ENCODE measurements at places on chromosomes 2 and 18.
A peak's percentile ranks its signal among the peaks of the same experiment; 100 is the strongest.

- no peak for DNase-seq
These were observed 161.7 kb upstream of the TPO start for GRCh38 chr2:1251520-1251919.

GRCh38 chr2:46275995-46276394 is 21.2 kb upstream of the EPAS1 start:
- no peak for DNase-seq

DNA sequence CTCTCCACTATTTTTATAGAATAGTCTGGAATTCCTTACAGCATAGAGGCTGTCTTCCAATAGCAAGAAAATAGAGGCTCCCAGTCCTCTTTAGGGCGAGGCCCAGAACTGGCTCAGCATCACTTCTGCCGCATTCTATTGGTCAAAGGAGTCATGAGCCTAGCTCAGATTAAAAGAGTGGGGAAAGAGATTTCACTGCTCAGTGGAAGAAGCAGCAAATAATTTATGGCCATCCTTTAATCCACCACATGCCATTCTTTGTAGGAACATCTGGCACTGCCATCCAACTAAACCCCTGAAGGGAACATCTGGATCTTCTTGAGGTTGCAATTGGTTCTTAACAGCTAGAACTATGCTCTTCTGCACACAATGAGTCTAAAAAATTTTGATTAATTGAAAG is 43.4 kb upstream of the NEUROD1 start:
- DNase-seq: no peak

- DNase-seq: no peak
These were observed 2.9 kb downstream of the DNPEP start for GRCh38 chr2:219384859-219385258.

DNA sequence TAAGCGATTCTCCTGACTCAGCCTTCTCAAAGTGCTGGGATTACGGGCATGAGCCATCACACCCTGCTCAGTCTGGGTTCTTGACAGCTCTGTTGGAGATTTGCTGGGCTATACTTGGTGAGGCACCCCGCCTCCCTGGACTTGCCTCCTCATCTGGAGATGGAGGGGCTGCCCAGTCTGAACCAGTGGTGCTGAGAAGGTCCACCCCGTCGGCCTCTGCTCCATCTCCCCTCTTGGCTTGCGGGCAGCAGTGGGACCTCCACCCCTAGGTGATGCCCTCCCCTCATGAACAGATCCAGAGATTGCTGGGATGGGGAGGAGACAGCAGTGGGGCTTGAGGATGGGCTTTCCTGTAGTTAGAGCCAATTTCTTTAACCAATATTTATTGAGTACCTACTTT is 120.9 kb downstream of the CLIP4 start:
- DNase-seq: no peak

GRCh38 chr18:29406996-29407395 is 1230.1 kb upstream of the CDH2 start:
- no peak for DNase-seq

DNA sequence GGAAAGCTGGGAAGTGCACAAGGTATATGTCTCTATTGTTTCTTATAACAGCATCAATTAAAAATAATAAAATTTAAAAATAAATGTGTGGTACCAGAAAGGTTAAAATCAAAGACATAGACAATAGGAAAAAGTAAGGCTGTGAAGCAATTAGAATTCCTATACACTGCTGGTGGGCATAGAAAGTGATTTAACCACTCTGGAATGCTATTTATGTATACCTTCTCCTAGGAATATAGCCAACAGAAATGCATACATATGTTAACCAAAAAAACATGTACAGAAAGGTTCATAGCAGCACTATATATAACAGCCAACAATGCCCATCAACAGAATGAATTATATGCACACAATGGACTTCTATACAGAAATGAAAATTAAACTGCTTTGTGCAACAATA is 43.0 kb downstream of the WDSUB1 start:
- no peak for DNase-seq

DNA sequence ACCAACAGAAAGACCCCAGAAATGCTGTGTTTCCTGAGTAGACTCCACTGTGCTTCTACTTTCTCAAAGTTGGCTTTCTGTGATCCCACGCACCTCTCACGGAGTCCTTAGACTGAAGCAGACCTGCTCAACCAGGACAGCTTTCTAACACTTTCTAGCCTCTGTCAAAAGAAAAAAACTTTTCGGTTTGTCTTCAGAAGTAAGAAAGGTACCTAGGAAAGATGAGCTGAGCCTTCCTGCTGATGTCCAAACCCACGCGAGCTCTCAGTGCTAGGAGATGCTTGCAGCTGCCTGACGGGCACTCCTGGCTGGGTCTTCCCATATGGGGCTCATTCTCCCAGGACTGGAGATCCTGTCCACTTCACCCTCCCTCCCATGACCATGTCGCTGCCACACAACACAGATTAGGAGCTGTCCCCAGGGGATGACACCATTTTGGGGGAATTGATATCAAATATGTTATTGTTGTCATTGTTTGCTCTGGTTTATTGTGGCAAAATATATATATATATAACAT is 49.2 kb upstream of the DAPL1 start:
- DNase-seq: no peak

GRCh38 chr2:69131983-69132675 is 119.2 kb downstream of the ANTXR1 start:
- DNase-seq: no peak

DNA sequence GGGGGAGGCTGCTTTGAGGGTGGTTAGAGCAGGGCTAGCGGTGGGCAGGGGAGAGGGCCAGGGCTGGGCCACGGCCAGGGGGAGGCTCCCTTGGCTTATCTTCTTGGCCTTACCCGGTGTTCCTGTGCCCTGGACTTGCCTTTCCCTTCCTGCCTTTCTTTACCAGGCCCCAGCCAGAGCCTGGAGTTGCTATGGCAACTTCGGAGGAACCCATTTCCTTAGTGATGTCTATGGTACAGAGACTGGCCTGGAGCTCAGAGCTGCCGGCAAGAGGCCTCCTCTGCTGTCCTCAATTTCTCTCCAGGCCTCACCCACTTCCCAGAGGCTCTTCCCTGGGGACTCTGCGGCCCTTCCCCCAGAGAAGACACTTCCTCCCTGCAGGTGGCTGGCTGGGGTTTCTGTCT is 11.5 kb downstream of the SPEG start:
- DNase-seq: no peak

DNA sequence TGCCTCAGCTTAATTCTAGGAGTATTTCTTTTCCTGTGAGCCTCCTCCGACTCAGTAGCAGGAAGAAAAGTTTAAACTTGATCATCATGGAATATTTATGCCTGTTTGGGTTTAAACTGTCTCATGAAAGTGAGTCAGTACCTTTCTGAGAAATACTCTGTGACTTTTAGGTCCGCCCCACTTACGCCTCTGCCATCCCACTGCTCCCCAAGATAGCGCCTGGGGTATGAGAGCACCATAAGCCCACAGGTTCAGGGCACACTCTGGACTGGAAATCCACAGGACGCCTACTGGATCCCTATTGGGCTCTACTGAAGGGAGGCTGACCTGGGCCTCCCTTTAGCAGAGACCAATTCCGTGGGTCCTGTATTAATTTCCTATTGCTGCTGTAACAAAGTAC is 175.8 kb upstream of the CDH20 start:
- no peak for DNase-seq

GRCh38 chr18:77765468-77765867 is 515.8 kb downstream of the GALR1 start:
- peak; percentile 8 for DNase-seq

DNA sequence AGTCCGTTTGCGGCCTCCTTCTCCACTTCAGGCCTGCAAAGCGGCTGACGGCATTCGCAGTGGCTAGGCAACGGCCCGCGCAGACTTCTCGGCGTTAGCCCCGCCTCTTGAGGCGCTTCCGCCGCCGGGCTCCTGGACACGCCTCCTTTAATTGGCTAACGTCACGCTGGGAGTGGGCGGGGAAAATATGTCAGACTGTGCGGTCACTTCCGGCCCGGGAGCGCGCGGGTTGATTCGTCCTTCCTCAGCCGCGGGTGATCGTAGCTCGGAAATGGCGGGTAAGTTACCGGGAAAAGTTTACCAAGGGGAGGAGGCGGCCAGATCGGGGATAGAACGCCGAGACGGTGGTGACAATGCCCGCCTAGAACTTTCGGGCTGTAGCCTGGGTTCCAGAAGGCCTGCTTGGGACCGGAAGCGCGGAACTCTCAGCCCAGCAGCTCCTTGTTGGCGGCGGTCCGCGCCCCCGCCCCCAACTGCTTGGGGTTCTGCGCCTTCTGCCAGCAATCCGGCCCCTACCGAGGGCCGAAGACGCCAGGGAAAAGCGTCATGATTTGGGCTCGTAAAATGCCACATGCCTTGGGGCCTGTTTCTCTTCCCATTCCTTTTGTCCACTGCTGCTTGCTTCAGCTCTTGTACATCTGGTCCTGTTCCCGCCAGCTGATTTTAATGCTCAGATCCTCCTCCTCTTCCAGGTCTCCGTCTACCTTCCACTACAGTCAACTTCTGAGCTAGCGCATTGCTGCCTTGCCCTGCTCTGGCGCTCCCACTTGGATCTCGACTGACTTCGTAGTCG is at the start of gene HAT1:
TSS of gene HAT1 (plus strand) at position 232 of the 793 bp plus-strand sequence. CDS start at position 272, 40 bp downstream.
- DNase-seq: peak; percentile 98

DNA sequence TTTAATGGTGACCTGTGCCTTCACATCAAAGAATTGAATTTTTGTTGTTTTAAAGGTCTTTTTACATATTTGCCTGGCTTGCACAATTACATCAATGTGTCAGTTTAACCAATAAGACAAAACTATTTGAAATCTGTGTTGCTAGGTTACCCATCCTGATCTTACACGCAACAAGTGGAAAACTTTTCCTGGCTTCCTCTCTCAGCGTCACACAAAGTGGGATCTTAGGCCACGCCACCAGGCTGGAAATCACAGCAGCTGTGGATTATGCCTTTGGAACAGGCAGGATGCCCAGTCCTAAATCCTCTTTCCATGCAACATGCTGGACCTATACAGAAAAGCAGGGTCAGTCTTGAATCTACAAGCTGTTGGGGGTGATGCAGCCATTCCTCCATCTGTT is 298.2 kb upstream of the HNRNPA3 start:
- no peak for DNase-seq

DNA sequence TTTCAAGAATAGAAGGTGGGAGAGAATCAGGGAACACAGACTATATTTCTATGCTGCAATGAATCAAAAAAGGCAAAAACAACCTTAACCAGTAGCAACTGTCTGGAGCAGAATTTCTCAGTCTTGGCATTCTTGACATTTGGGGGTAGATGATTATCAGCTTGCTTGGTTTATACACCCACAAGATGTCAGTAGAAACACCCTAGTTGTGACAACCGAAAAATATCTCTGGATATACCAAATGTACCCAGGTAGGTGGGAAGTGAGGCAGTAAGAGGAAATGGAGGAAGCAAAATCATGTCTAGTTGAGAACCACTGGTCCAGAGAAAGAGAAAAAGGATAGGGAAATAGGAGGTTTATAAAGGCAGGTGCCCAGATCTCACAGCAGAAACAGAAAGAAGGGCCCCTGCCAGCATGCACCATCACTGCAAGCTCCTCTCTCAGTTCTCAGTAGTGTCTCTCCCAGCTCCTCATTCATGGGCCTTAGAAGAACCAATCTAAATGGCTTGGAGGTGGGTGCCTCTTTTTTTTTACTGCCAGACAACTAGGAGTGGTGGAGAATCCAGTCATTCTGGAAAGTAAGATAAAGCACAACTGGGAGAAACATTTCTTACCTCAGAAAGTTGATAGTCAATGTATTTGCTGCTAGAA is 50.4 kb downstream of the MBD2 start:
- no peak for DNase-seq

DNA sequence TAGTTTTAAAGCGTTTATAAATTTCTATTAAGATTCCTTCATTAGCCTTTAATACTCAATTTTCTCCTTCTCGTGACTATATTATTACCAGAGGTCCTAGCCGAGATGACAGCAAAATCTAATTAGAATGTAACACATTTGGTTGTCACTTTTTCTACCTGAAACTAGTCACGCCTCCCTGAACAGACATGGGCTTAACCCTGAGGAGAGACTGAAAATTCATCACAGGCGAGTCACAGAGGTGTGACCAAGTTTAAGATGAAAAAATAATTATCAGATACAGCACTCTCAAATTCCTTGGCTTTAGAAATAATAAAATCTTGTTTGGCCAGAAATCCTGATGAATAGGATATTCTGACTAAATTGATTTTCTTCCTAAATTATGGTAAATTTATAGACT is 834.4 kb upstream of the SLC39A10 start:
- DNase-seq: no peak

DNA sequence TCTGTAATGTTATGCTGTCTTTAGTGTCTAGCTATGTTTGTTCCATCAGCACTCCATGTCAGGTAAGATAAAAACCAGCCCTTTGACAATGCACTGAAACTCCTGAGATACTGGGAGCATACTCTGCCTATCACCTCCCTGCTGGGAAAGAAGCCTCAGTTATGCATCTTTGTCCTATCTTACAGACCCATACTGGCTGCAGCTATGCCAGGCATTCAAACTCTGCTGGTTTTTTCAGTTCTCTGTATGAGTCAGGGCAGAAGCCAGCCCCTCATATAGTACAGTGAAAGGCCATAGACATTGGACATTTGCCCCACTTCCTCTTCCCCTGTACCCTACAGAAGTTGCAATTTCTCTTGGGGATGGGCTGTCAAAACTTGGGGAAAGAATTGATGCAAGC is 181.1 kb upstream of the RGPD4 start:
- no peak for DNase-seq

- DNase-seq: no peak
These were observed 41.6 kb downstream of the SEMA4F start for GRCh38 chr2:74695663-74696062.

- DNase-seq: no peak
These were observed 262.8 kb downstream of the PTH2R start for GRCh38 chr2:208669394-208669793.

DNA sequence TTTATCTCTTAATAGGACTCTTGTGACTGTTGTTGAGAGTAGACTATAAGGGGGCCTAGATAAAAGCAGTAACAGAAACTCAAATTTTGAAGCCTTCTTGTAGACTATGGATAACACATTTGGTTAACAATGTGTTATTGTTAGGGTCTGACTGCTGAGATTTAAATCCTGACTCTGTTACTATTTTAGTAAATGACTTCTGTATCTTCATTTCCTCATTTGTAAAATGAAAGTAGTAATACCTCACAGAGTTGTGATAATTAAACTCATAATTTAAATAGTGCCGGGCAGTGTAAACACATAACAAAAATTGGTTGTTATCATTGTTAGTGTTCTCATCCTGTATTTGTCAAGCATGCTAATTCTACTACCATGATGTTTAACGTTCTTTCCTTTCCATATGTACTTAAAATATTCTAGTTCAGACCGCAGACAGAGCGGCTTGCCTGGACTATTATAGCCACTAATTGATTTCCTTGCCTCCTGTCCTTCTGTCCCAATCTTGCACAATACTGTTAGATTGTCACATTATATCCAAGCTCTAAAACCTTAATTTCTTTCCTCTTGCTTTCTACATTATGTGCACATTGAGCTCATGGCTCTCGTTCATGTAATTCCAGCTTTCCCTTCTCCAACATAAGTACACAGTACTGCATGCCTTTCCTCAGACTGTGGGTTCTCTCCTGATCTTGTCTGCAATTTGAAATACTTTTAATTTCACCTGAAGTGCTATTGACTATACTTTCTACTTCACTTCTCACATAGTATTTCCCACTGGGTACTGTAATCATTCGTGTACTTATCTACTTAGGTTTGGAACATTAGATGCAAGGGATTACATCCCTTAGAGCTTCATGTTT is 48.4 kb downstream of the RBBP8 start:
- DNase-seq: no peak

GRCh38 chr2:69111076-69111475 is 98.1 kb downstream of the ANTXR1 start:
- DNase-seq: no peak
